ENCODE measurements at places on chromosomes 3 and 15. TPM values are rescaled to one million over a fixed set of nuclear protein-coding genes. Genes with fewer than 3 reads are reported as not detected.

MST1 gene
- total RNA-seq, result 10.6 TPM

CCR2 gene
- total RNA-seq, result not detected

FMN1 gene
- total RNA-seq, result 0.23 TPM

NOX5 gene
- not detected for total RNA-seq

CACNA2D2 gene
- total RNA-seq, result not detected

TMF1 gene
- total RNA-seq, result 19.4 TPM

CHRNB4 gene
- not detected for total RNA-seq

SLC28A2 gene
- not detected for total RNA-seq

ADCY5 gene
- 0.70 TPM for total RNA-seq

CACNA2D3 gene
- not detected for total RNA-seq

TLR9 gene
- under 0.01 TPM for total RNA-seq

WDR76 gene
- total RNA-seq, result 0.51 TPM

LRTM1 gene
- total RNA-seq, result not detected

CYP11A1 gene
- 6.5 TPM for total RNA-seq

CHDH gene
- total RNA-seq, result under 0.01 TPM

CPNE4 gene
- total RNA-seq, result not detected

OR4M2 gene
- total RNA-seq, result not detected

MORC1 gene
- not detected for total RNA-seq

AQP9 gene
- not detected for total RNA-seq

SNTN gene
- total RNA-seq, result not detected

LTK gene
- not detected for total RNA-seq

CCDC39 gene
- total RNA-seq, result 0.23 TPM

DAZL gene
- not detected for total RNA-seq

SEMA3F gene
- total RNA-seq, result 26.8 TPM

LXN gene
- 68.0 TPM for total RNA-seq

SPINT1 gene
- total RNA-seq, result 0.58 TPM

LAMB2 gene
- 310 TPM for total RNA-seq

MESP2 gene
- total RNA-seq, result 0.23 TPM

RAB6B gene
- 0.09 TPM for total RNA-seq

PTPRG gene
- 76.8 TPM for total RNA-seq

SPTBN5 gene
- under 0.01 TPM for total RNA-seq

GABRG3 gene
- not detected for total RNA-seq

PLSCR5 gene
- total RNA-seq, result not detected

GNAT1 gene
- not detected for total RNA-seq

TMCO5A gene
- not detected for total RNA-seq

TTLL13 gene
- 0.23 TPM for total RNA-seq

SCAANT1 gene
- total RNA-seq, result not detected

CCDC80 gene
- total RNA-seq, result 1,145 TPM

IFT122 gene
- 21.8 TPM for total RNA-seq

ADAMTS17 gene
- total RNA-seq, result 1.5 TPM

MINAR1 gene
- 0.70 TPM for total RNA-seq

CMC1 gene
- 19.4 TPM for total RNA-seq

ZNF620 gene
- total RNA-seq, result 0.35 TPM

TMEM40 gene
- not detected for total RNA-seq

PTPN23 gene
- total RNA-seq, result 19.0 TPM

GABRB3 gene
- total RNA-seq, result 1.3 TPM

CELF6 gene
- total RNA-seq, result 0.43 TPM

MRAS gene
- 30.6 TPM for total RNA-seq

WDR93 gene
- total RNA-seq, result not detected

Measured in pericardium fibroblast (primary cell).